CD4-positive, alpha-beta T cell treated with Interferon gamma for 1 hour (primary cell): ENCODE measurements at places on chromosomes 2 and 18.
A peak's percentile ranks its signal among the peaks of the same experiment; 100 is the strongest.

- DNase-seq, result no peak
Measured at GRCh38 chr18:8967573-8967972, 134.9 kb upstream of the NDUFV2 start.

- no peak for DNase-seq
Measured at GRCh38 chr2:97991081-97991856, 4.5 kb downstream of the TMEM131 start.

GRCh38 chr2:170362871-170363631, 185.1 kb downstream of the MYO3B start:
- no peak for DNase-seq

DNA sequence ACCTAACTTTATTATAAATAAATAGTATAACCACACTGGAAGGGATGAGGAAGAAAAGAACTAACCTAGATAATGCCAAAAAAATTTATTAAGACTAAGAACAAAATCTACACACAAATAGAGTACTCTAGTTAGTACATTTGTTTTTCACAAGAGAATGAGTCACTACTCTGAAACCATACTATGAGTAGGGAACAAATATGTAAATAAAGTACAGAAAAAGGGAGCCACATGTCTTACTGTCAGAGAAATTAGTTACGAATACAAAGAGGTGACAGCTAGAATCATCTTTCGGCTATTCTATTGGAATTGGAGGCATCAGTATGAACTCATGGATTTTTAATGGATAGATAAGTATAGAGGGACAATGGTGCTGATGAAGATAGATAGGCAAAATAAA, 150.5 kb downstream of the COPS8 start:
- no peak for DNase-seq

- DNase-seq, result no peak
Measured at GRCh38 chr2:139360654-139361053, 580.5 kb upstream of the NXPH2 start.

DNA sequence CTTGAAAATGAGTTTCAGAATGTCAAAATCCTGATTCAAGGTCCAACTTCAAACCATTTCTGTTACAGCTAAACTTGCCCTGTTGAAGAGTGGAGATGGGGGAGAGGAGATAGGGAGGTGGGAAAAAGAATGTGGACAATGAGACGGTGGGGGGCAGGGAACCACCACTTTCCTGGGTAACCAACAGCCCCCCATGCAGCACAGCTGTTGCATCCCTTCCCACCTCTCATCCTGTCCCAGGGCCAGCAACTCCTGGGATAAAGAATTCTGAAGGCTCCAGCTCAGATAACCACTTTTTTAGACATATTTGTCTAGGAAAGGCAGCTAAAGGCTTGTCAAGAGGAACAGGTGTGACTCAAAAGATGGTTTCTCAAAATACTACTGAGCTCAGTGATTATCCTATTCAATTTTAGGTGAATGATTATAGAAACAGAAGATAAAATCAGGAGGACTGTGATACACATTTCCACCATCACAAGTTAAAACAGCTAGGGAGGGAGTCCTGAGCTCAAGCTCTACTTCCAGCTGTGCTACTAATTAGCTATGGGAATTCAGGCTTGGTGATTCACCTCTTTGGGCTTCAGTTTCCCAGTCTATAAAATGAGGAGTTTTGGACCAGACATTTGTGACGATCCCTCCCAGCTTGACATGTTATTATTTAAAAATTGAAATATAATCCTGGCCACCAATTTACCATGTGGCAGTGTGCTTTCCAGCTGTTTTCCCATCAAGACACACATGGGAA, 36.3 kb downstream of the HDHD2 start:
- DNase-seq, result no peak

GRCh38 chr18:27954226-27954625, 222.7 kb downstream of the CDH2 start:
- DNase-seq, result no peak

DNA sequence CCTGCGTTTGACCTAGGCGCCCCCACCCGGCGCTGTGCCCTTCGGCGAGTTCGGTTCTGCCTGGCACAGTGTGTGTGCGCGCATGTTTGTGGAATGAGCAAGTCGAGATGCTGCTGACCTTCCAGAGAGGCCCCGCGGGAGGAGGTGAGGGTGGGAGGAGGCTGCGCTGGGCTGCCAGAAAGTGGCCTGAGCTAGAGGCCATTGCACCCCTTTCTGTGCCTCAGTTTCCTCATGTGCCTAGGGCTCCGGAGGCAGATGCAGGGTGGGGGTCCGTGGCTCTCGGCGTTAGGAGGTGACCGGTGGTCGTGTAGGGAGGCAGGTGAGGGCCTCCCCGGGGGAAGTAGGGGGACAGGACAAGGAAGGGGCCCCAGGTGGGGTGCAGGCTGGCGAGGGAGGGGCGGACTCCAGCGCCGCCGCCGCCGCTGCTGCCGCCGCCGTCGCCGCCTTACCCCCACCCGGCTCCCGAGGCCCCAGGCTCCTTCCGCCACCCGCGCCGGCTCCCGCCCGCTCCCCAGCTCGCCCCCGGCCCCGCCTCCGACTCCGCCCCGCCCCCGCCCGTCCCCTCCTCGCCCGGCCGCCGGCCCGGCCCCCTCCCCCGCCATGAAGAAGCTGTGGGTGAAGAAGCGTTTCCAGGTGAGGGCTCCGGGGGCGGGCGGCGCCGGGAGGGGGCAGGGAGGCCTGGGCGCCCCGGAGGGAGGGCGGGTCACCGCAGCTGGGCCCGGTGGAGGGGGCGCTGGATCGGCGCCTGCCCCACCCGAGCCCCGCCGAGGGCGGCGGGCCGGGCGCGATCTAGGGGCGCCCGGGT, 7.0 kb downstream of the SPEG start:
- DNase-seq, result peak; percentile 55

DNA sequence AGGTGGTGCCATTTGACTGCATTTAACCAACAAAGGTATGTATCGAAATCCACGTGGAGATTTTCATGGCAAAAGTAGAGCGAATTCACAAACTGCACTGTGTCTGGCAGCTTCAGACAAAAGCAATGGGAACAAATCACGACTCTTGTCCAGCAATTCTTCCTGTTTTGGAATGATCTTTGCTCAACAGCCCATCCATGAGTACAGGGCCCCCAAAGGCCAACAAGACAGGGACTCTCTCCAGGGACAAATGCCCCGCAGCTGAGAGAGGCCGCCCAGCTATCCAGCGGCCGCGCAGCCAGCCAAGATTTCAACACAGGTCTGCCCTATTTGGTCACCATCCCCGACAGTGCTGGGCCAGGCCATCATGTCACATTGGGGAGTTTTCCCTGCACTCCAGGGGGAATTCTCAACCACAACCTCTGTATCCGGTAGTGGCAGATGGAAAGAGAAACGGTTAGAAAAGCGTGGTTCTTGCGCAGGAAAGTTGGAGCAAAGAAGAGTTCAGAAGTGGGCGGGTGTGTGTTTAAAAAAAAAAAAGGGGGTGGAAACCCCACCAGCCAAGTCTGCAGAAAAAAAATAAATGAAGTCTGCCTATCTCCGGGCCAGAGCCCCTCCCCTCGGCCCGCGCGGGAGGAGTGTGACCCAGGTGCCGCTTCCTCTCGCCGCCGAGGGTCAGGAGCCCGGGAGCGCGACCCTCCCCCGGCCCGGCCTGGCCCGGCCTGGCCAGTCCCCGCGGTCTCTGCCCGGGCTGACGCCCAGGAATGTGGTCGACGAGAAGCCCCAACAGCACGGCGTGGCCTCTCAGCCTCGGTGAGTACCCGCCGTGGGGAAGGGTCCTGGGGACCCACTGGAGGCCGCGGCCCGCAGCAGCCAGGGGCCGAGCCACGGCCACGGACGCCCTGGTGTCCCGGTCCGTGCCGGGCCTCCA, at the start of gene GYPC:
Gene GYPC, plus strand, starts transcription at position 659 of the 931 bp plus-strand sequence. Its CDS starts 106 bp downstream, at position 765.
- DNase-seq, result peak; percentile 64

GRCh38 chr18:6566338-6566911, 151.7 kb upstream of the L3MBTL4 start:
- no peak for DNase-seq

DNA sequence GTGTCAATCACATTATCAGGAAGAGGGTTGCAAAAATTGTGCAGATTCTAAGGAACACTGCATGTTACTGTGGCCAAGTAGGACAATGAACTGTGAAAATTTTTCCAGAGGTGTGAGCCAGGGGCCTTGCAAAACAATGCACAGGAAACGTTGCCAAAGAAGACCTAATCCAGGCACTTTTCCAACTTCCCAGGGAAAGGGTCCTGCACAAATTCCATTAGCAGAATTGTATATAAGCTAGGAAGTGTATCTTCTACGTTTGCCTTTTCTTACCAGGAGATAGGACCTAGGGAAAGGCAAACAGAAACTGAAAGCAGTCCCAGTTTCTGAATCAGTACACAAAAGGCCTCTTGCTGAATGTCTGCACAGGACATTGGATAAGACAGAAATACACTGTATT, 1888.3 kb upstream of the CELF4 start:
- DNase-seq, result no peak

DNA sequence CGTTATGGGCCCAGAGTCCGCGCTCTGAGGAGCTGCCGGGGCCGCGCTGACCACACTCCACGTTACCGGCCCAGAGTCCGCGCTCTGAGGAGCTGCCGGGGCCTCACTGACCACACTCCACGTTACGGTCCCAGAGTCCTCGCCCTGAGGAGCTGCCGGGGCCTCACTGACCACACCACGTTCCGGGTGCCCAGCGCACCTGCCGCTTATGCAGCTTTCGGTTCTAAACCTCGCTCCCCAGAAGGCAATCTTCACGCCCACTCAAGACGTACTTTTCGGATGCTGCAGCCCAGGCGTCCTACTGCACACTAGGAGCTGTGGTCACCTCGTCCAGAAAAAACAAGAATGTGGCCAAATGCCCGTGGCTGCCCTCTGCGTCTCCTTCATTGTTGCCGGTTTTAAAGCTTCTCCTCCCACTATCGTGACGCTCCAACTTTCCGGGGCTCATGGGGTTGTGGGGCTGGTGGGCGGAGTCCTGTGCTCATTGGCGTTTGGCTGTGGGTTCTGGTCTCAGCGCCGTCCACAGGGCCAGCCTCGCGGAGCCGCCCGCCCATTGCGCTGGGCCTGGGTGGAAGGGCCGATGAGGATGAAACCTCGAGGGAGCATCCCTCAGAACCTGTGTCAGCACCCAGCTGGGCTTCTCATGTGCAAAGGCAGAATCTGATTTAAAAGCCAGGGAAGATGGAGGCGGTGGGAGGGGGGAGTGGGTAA, 11.9 kb downstream of the KCNG2 start:
- no peak for DNase-seq
